ENCODE measurements at places on chromosomes 2 and 18. TPM values are rescaled to one million over a fixed set of nuclear protein-coding genes. Genes with fewer than 3 reads are reported as not detected.

Gene CCDC178
- not detected for polyA plus RNA-seq

GRCh38 chr2:68696554-68696953 is 38.1 kb upstream of the ARHGAP25 start:
- DNase-seq = peak; percentile 31
- no peak overlapping the region for H3K4me3 ChIP-seq
- H3K4me1 ChIP-seq = peaks cover 4% of the 10 kb centered on the region
- H3K36me3 ChIP-seq = no peaks in the 10 kb centered on the region
- no peak overlapping the region for H3K27ac ChIP-seq

- H3K4me1 ChIP-seq = no peaks in the 10 kb centered on the region
- H3K27ac ChIP-seq = no peak overlapping the region
- no peaks in the 10 kb centered on the region for H3K36me3 ChIP-seq
- H3K27me3 ChIP-seq = peaks cover 16% of the 10 kb centered on the region
- H3K4me3 ChIP-seq = no peak overlapping the region
Measured at GRCh38 chr2:130834091-130834930, 2.4 kb upstream of the ARHGEF4 start.

DNA sequence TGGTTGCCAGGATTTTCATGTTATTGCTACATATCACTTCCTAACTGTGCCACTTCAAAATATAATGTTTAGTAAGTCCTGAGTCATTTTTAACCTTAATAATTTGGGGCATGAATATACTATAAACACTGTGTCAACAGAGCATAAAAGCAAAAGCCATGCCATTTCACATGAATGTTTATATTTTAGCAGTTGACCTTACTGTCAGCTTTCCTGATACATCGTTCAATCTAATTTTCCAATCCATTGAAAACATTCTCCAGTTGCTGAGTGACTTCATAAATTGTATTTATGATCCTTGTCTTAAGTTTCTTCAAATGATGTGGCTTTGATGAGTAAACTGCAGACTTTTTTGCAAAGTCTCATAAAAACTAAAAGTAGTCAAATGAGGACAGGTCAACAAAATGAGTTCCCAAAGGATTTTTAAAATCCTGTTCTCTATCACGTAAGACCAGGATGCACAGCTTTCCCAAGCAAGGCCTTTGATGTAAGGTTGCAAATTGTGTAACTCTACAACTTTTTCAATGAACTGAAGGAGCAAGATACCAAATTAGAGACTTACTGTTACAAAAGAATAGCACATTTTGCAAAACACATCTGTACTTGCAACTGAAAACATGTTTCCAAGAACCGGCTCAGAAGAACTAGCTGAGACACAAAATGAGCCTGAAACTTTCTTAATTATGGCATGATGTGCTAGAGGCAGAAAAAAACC is 117.7 kb downstream of the SATB2 start:
- no peak for DNase-seq
- H3K36me3 ChIP-seq = no peaks in the 10 kb centered on the region
- H3K27me3 ChIP-seq = no peaks in the 10 kb centered on the region
- no peaks in the 10 kb centered on the region for H3K4me1 ChIP-seq

DNA sequence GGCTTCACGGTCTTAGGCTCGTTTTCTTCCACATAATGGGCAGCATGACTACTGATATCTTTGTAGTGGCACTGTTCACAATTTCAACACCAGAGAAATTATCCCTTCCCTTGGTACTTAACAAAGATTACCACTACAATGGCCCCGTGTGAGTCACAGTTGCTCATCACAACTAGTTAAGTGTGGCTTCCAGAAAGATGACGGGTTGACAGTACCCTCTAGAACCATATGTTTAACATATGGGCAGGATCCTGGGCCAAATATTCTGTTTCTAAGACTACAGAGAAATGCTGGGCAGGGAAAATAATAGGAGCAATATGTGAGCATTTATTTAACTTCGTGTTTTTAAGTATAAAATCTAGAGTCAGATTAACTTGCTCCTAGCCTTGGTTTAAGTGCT is 780.1 kb upstream of the LINC00305 start:
- H3K36me3 ChIP-seq = no peaks in the 10 kb centered on the region
- H3K27me3 ChIP-seq = no peaks in the 10 kb centered on the region
- DNase-seq = peak; percentile 0
- H3K4me3 ChIP-seq = no peak overlapping the region
- no peak overlapping the region for H3K27ac ChIP-seq
- no peaks in the 10 kb centered on the region for H3K4me1 ChIP-seq

Measured in H1 (cell line).